Activated T-cell treated with anti-CD3 and anti-CD28 coated beads, Interleukin-2, amount 50 U/mL, for 48 hours (primary cell): ENCODE measurements at places on chromosomes 1 and 21.

GRCh38 chr1:74679811-74680210, 6.2 kb upstream of the ERICH3 start:
- no peak for DNase-seq

DNA sequence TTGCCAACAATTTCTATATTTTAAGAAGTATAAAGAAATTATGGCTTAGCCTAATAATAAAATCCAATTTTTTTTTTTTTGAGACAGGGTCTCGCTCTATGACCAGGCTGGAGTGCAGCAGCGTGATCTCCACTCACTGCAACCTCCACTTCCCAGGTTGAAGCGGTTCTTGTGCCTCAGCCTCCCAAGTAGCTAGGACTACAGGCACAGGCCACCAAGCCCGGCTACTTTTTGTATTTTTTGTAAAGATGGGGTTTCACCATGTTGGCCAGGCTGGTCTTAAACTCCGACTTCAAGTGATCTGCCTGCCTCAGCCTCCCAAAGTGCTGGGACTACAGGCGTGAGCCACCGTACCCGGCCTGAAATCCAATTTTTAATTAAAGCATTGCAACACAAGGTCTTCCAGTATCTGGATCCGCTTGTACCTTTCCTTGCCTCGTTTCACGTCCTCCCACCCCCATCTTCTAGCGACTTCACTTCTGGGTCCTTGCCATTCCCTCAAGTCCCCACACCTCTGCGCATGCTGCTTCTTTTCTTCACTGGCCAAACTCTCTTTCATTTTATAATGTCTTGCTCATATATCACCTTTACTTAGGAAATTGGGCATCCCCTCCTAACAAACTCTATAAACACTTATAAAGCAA, 2.3 kb downstream of the FUBP1 start:
- peak; percentile 28 for DNase-seq

GRCh38 chr1:4868521-4868920, 214.1 kb downstream of the AJAP1 start:
- no peak for DNase-seq

DNA sequence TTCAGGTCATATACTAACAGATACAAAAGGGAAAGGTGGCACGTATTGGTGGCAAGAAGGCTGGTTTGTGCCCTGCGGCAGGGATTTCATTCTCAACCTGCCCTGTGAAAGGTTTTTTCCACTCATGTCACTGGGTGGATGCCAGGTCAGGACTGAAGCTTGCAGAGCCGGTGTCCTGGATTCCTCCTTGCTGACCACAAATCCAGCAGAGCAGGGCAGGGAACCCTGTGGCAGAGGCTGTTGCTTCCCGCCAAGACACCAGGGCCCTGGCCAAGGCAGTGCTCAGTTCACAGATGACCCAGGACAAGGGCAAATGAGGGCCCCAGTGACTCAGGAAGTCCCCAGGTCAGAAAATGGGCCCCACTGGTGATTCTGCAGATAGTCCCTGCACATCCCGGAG, 16.4 kb downstream of the BSND start:
- DNase-seq = no peak

GRCh38 chr21:27258742-27259448, 292.0 kb upstream of the ADAMTS5 start:
- DNase-seq = no peak

DNA sequence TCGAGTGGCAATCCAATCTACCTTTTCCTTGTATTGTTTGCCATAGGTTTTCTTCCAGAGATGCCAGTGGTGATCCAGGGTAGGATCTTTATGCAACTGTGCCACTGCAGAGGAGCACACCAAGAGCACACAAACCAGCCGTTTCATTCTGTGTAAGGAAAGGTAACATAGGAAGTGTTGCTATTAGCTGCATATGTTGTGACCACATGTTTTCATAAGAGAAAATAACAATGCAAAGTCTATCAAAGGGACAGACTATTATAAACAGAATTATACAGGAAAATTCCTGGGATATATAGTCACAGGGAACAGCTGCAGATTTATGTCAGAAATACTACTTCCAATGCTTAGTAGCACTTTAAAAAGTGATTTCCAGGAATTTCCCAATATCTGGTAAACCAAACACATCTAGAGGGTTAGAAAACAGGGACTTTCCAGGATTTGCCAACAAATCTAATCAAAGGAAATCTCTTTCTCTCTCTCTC, 919 bp downstream of the CTSS start:
- DNase-seq = no peak

GRCh38 chr1:3380469-3380868, 74.0 kb upstream of the ARHGEF16 start:
- no peak for DNase-seq

GRCh38 chr1:212749821-212750535, 41.6 kb downstream of the NSL1 start:
- DNase-seq = no peak

GRCh38 chr21:26934383-26934782, 32.5 kb downstream of the ADAMTS5 start:
- DNase-seq = no peak

- no peak for DNase-seq
These were observed 8.9 kb upstream of the PTPRF start for GRCh38 chr1:43521756-43522155.

- DNase-seq = no peak
These were observed 392.4 kb downstream of the KCNH1 start for GRCh38 chr1:210741564-210741963.

GRCh38 chr1:113782406-113782805, 23.1 kb upstream of the PHTF1 start:
- DNase-seq = no peak

DNA sequence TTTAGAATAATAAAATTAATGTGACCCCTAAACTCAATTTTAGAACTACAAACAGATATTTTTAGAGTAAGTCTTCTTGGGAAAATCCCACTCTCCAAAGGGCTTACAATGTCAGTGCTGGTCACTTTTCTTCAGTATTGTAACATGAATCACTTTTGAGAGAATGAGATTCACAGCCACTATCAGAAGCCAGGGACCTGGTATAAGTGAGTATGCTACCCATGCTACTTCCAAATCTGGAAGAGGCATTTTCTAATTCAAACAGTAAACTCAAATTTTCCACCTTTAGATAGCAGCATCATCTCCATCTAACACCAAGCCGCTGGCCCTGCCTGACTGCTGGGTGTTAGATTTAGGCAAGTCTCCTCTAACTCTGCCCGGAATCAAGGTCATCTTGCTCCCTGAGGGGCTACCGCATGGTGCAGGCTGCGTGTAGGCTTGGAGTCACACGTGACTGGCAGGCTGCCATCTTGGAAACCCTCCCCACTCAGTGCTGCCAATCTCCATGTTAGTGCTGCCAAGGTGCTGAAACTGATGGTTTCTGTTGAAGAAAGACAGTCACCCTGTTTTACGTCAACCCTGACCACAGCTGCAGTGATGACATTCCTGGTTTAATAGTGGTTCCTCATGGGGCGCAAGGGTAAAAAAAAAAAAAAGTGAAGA, 882.9 kb upstream of the B3GALT2 start:
- no peak for DNase-seq

DNA sequence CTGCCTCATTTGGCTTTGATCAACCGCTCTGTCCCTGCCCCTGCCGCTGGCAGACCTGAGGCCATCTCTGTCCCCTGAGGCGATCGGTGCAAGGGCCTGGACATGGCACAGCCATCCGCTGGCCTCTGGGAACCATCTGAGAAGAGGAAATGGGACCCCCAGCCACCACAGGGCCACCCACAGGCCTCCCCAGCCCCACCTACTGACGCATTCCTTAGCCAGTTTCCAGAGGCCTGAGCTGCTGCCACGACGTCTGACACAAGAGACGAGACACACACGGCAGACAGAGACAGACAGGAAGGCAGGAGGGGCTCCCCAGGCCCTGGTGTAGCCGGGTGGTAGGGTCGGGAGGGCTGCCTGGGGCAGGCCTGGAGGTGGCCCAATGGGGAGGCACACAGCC, 37.3 kb upstream of the EDN2 start:
- no peak for DNase-seq

DNA sequence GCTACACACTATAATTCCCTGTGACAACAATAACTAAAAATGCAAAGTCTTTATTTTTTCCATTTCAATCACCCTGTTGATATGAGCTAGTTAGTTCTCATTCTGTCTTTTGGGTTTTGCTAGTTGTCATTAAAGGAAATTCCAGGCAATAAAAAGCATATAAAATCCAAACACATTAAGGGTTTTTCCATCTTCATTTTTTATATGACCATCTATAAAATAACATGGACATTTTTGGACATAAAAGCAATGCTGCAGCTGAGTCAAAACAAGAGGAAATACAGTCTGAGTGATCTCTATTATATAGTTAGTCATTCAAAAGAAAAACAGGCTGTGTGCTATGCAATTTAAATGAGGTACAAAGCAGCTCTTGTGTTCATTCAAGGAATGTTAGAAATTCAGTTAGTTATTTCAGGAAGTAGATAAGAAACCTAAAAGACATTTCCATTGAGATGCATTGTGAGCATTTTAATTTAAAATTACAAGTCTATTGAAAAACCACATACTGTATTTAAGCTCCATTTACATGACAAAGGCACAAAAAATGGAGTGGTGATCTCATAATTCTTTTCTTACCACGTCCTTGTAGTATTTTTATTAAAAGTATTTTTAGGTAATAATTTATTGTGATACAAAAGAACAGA, 67.3 kb upstream of the BCL10 start:
- no peak for DNase-seq

GRCh38 chr1:86430376-86430775, 6.4 kb downstream of the CLCA2 start:
- DNase-seq = no peak

GRCh38 chr21:39182016-39182415, 1.2 kb downstream of the PSMG1 start:
- DNase-seq = no peak
